Keratinocyte (primary cell): ENCODE measurements at places on chromosomes 12 and 14.

DNA sequence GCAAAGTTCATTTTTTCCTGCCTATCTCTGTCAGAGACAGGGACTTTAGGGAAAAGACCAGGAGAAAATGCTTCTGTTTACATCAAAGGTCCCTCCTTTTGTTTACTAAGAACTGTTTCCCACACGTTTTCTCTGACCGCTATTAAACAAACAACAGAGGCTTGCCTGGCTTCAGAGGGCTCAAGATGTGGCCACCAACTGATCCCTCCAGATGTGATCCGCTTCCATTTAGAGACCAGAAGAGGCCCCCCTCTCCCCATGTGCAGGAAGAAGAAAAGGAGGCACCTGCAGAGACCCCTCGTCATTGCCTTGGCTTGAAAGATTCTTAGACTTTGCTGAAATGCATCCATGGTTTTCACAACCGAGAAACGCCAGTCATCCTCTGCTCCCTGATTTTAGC, 217.9 kb upstream of the PWP1 start:
- no peak for DNase-seq

DNA sequence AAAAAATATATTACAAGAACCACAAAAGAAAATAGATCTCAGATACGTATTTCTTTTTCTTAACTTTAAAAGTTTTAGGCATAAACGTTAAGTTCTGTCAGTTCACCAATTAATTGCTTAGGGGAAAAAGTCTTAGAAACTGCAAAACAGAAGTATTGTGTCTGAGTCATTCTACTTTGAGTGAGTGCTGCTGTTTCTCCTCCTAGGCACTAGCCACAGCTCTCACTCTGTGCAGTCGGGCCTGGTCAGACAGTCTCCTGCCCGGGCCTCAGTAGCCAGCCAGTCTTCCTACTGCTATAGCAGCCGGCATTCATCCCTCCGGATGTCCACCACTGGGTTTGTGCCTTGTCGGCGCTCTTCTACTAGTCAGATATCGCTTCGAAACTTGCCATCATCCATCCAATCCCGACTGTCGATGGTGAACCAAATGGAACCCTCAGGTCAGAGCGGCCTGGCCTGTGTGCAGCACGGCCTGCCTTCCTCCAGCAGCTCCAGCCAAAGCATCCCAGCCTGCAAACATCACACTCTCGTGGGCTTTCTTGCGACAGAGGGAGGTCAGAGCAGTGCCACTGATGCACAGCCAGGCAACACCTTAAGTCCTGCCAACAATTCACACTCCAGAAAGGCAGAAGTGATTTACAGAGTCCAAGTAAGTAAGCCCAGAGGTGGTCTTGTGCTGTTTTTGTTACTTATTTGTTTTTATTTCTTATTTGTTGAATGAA, 201.3 kb downstream of the PCNX1 start:
- DNase-seq, result no peak

GRCh38 chr12:48873096-48873495, 7.4 kb upstream of the RND1 start:
- DNase-seq, result no peak

GRCh38 chr14:63596998-63597658, 44.5 kb downstream of the WDR89 start:
- no peak for DNase-seq

- no peak for DNase-seq
Observed at GRCh38 chr12:26786865-26787514, 46.0 kb downstream of the ITPR2 start.

DNA sequence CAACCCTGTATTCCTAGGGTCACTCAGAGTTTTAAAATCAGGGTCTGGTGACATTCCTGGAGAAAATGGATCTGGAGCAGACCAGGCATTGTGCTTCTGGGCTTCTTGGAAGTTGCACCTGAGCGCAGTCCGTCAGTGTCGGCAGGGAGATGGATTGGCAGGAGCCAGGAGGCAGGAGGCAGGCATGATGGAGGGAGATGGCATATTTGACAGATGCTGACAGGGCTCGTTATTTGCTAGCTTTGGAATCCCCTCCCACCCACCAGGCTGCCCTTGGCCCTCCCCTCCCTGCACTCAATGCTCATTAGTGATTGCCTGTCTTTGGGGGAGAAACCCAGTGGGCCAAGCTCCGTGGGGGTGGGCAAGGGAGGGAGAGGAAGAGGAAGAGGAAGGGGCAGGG, 4.7 kb downstream of the CISTR start:
- DNase-seq, result no peak

- DNase-seq, result no peak
Observed at GRCh38 chr12:120013659-120014380, 24.8 kb downstream of the BICDL1 start.

DNA sequence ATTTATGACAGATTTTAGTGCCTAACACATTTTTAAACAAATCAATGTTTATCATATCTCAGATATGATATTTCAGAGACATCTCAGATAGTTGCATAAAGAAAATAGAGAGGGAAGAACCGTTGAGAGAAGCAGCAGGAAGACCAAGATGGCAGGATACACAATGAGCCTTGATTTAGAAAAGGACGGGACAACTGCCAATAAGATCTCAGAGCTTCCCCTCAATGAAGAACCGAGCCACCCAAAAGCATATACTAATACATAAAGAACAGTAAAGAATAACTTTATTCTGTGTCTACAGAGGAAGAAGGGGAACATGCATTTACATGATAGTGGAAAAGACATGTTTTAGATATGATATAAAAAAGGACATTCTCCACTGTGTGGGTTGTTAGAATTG, 375.9 kb upstream of the SOX5 start:
- no peak for DNase-seq

GRCh38 chr14:38553586-38553985, 297.7 kb upstream of the CLEC14A start:
- DNase-seq, result no peak

DNA sequence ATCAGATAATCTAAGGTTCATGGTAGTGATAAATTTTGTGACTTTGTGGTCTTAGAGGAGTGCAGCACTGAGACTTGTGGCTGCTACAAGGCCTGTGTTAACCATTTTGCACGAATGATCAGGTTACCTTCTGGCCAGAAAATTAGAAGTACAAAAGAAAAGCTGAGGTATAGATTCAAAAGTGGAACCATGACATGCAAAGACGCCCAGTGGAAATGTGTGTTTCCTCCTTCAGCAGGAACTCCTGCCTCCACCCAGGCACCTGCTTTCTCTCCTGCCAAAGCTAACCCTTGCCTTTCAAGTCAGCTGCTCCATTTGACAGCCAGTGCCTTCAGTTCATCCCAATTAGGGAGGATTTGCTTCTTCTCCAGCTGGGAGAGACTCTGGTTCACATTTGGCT, 10.1 kb downstream of the PDE6H start:
- no peak for DNase-seq

- DNase-seq, result no peak
Observed at GRCh38 chr12:66063916-66064315, 66.6 kb downstream of the LLPH start.

GRCh38 chr12:20125276-20125798, 243.0 kb upstream of the PDE3A start:
- DNase-seq, result no peak

DNA sequence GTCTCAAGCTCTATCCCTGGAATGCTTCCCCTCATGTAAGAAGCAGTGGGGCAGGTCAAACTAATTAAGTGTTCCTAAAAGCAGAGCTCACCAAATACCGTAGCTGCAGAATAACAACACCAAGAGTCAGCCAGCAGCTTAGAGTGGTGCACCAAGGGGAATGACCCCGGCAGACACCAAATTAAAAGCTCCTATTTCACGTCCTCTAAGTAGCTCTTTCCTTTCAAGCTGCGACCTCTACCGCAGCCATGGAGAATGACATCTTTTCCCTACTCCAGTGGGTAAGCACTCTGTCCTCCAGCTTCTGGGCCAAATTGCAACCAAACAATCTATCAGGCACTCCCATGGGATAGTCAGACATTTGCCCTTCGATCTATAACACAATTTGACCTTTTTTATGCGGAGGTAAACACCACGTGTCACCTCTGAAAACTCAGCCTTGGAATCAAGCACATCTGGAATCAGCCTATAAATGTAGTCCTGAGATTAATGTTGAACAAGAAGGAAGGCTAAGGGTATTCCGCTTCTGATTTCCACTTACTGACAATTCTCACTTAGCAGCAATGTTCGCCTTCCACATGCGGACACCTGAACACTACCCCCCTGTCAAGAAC, 67.6 kb upstream of the CDKN3 start:
- peak; percentile 23 for DNase-seq

DNA sequence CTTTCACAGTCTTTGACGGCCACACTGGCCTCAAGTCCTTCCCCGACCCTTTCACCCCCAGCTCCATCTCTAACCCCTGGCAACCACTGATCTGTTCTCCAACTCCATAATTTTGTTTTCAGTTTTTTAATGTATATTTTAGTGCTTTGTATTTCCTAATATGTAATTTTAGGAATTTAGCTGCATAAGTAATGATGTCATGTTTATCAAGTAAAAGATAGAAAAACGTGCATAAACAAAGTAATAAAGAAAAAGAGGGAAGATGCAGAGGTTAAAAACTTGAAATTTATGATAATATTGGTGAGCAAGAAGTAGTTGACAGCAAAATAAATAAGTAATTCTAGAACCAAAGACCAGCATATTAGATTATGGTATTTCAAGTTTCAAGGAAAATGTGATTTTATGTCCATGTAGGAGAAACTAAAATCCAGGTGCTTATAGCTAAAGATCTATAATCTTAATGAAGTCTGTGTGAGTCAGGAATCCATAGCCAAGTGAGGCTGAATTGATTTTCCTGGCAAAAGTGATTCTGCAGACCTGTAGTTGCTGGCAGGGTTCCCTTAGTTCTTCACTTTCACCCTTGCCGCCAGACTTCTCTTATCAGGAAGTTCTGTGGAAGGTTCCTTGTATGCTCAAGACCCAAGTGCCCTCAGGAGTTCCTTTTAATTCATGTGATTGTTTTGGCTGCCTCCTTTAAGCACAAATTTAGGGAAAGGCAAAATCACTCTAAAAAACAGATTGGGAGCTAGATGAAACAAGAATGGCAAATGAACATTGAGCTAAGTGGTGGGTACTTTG, 24.4 kb downstream of the FBXW8 start:
- no peak for DNase-seq

- DNase-seq, result no peak
Observed at GRCh38 chr12:80016684-80017083, 81.8 kb upstream of the PPP1R12A start.

DNA sequence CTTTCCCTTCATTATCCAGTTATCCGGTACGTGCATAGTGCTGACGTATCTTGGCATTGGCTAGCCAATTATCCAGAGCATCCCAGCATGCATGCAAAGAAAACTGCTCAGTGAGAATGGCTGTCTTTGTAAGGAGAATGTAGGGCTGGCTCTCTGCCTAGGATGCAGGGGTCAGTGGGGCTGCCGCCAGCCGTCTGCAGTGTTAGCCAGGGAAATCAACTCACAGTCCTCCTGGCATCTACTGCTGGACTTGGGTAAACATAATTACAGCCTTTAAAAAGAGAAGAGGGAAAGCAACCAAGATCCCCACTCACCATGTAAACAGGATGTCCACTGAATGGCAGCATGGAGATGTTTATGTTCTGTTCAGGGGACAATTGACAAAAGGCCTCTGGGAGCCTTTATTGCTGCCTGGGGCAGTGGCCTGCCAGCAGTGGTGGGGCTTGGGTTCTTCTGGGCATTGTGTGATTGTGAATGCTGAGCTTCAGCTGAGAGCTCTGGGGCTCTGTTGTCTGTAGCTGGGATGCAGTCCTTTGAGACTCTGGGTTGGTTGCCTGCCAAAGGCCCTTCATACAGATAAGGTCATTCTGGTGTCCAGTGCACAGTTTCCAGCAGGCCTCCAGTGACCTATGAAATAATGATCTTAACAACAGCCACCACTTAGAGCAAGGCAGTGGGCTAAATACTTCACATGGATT, 121.8 kb downstream of the TBC1D30 start:
- no peak for DNase-seq

GRCh38 chr12:3241621-3242020, 164.4 kb downstream of the TSPAN9 start:
- no peak for DNase-seq

DNA sequence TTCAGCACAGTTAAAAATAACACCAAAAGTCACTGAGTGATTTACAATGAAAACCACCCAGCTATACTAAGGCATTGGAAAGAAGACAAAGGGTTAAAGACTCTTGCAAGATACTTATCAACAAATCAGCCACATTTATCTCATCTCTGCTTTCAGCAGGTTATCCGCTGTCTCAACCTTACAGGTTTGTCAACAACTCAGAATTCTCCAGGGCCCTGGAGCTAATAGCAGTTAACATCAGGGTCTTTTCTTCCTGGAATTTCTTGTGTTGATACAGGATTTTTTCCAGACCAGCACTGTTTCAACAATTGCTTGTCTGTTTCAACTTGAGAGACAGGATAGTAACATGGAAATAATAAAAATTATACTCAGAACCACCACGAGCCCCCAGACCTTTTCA, 3.5 kb downstream of the PKP2 start:
- DNase-seq, result no peak

- DNase-seq, result no peak
Observed at GRCh38 chr12:43098766-43099550, 453.0 kb downstream of the ADAMTS20 start.

GRCh38 chr12:58067610-58068387, 126.4 kb downstream of the ATP23 start:
- DNase-seq, result peak; percentile 81

- no peak for DNase-seq
Observed at GRCh38 chr14:59273737-59274136, 85.3 kb downstream of the DAAM1 start.

DNA sequence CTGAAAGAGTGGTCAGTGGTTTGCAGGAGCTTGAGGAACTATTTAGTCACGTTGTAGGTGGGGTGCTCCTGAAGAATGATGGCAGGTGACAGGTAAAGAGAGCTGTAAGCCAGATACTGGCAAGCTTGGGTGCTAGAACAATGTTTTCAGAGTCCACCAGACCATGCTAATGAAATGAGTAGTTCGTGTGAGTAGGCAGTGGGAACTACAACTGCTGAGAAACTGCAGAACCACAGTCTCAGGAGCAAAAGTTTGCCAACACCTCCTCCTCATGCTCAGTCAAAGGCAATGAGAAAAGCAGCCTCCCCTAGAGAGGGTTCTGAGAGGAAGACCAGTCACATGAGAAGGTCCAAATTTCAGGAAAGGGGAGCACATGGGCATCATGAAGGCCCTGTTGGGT, 91.3 kb downstream of the PRKD1 start:
- DNase-seq, result no peak

DNA sequence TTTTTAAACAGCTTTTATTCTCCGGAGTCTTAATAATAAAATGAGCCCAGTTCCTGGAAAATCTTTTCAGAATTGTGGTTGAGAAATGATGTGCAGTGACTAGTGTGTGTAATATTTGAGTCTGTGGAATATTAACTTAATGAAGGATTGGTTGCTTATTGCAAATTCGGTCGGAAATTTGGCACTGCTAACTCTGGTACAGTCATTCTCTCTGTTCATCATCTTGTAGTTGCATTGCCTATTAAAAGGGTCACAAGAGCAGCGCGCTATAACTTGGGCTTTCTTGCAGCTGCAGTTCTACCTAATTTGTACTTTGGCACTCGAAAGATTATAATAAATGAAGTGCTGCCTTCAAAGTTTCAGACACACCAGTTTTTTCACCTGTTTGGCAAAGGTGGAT, 146.0 kb downstream of the FLRT2 start:
- DNase-seq, result no peak

- DNase-seq, result no peak
Observed at GRCh38 chr14:77541905-77542304, 43.3 kb upstream of the ISM2 start.

- DNase-seq, result peak; percentile 28
Observed at GRCh38 chr14:89378119-89378518, 38.9 kb downstream of the FOXN3 start.

- no peak for DNase-seq
Observed at GRCh38 chr12:118035190-118036041, 18.9 kb downstream of the RFC5 start.
